Smooth muscle cell of trachea (primary cell): ENCODE measurements at places on chromosomes 6 and 20. TPM values are rescaled to one million over a fixed set of nuclear protein-coding genes. Genes with fewer than 3 reads are reported as not detected.

The TMEM30A gene
- total RNA-seq = 172 and 185 TPM in 2 replicates

The PACRG gene
- 1.3 TPM in 1 of 2 replicates, not detected in the other for total RNA-seq

The RCAN2 gene
- 2.2 and 6.3 TPM in 2 replicates for total RNA-seq

The C4B gene
- 6.4 and 6.8 TPM in 2 replicates for total RNA-seq

The MYH7B gene
- total RNA-seq = 0.15 and 0.33 TPM in 2 replicates

The TREML1 gene
- total RNA-seq = not detected in 2 replicates

The HCRTR2 gene
- total RNA-seq = not detected in 2 replicates

The LY6G6C gene
- not detected in 2 replicates for total RNA-seq

The ARFGEF3 gene
- total RNA-seq = 0.17 and 0.44 TPM in 2 replicates

The OR2H1 gene
- total RNA-seq = not detected in 2 replicates

The FNDC11 gene
- total RNA-seq = 1.8 and 2.3 TPM in 2 replicates

The ABHD16B gene
- not detected in 2 replicates for total RNA-seq

The TGM3 gene
- total RNA-seq = under 0.01 TPM in 1 of 2 replicates, not detected in the other

The CAP2 gene
- 3.5 and 3.6 TPM in 2 replicates for total RNA-seq

The LY6G6F gene
- total RNA-seq = not detected in 2 replicates

The NKAIN2 gene
- not detected in 2 replicates for total RNA-seq

The TRIM40 gene
- total RNA-seq = not detected in 2 replicates

The GSTA5 gene
- not detected in 2 replicates for total RNA-seq

The APCDD1L gene
- 3.6 and 17.5 TPM in 2 replicates for total RNA-seq

The SIRPD gene
- not detected in 2 replicates for total RNA-seq

The C2 gene
- 2.8 and 13.1 TPM in 2 replicates for total RNA-seq

The FOXC1 gene
- 5.4 and 7.6 TPM in 2 replicates for total RNA-seq

The PPP1R14C gene
- total RNA-seq = 0.29 and 0.33 TPM in 2 replicates

The ERVFRD-1 gene
- total RNA-seq = not detected in 2 replicates

The KCNK16 gene
- total RNA-seq = not detected in 2 replicates

The ARMH2 gene
- total RNA-seq = not detected in 2 replicates

The TNFAIP3 gene
- 3.8 and 10.6 TPM in 2 replicates for total RNA-seq

The TSBP1 gene
- not detected in 2 replicates for total RNA-seq

The TXLNB gene
- total RNA-seq = 2.3 and 4.1 TPM in 2 replicates

The VSTM2L gene
- total RNA-seq = 2.8 and 5.3 TPM in 2 replicates

The RGS17 gene
- total RNA-seq = 13.4 and 25.5 TPM in 2 replicates

The KCNQ5 gene
- total RNA-seq = 0.87 and 1.2 TPM in 2 replicates

The E2F1 gene
- total RNA-seq = 1.8 and 4.5 TPM in 2 replicates

The SRSF12 gene
- not detected in 2 replicates for total RNA-seq

The DXO gene
- total RNA-seq = 12.8 and 15.1 TPM in 2 replicates

The CCDC28A gene
- 10.1 and 26.9 TPM in 2 replicates for total RNA-seq
